NCI-H2107 (cell line): ENCODE measurements at places on chromosomes 5 and 9.

DNA sequence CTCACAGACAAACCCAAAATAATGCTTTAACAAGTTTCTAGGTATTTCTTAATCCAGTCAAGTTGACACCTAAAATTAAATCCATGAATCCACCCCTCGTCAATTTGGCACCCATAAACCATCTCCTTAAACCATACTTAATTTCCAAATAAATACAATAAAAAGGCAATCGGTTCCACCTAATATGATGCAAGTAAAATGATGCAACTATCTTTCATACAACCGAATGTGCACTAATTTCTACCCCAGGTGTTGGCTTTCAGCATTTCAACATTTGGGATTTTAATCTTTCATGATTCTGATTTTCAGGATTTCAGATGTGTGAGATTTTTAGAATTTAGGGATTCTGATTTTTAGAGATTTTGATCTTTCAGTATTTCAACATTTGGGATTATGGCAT, 17.3 kb downstream of the PRKAA1 start:
- DNase-seq: no peak

GRCh38 chr5:132749506-132749905, 2.3 kb downstream of the CCNI2 start:
- DNase-seq: no peak

- DNase-seq: no peak
Observed at GRCh38 chr9:87263291-87263690, 234.4 kb upstream of the DAPK1 start.

DNA sequence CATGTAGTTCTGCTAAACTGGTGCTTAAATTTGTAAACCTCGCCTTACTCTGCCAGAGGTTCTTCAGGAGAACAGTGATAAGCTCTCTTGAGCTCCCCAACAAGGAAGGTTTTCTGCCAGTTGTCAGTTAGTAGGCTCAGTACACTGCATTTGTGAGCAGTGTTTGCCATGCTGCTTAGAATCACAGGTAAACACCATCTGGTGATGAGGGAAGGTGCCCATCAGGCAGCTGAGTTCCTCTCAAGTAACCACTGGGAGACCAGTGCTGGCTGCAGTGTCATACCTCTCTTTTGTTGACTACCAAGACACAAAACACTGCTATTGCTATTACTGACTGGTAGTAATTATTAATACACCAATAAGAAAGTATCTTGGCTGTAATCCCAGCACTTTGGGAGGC, 186.2 kb upstream of the OTULINL start:
- DNase-seq: no peak

DNA sequence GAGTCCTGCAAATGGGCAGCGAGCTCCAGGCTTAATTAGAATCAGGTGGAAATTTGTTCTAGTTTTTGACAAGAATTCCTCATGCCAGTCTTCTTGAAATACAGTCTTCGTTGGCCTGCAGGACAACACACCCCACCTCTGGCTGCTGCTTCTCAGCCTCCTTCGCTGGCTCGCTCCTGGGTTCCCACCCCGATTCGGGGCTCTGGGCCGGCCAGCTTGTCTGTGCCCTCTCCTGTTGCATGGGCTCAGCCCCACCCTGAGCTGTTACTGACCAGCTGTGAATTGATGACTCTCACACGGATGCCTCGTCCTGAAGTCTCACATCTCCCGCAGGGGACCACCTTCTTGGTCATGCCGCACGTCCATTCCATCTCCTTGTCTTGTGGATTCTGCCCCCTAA, 21.0 kb downstream of the PSD2 start:
- no peak for DNase-seq

- no peak for DNase-seq
Observed at GRCh38 chr9:122127396-122127798, 32.2 kb downstream of the NDUFA8 start.

DNA sequence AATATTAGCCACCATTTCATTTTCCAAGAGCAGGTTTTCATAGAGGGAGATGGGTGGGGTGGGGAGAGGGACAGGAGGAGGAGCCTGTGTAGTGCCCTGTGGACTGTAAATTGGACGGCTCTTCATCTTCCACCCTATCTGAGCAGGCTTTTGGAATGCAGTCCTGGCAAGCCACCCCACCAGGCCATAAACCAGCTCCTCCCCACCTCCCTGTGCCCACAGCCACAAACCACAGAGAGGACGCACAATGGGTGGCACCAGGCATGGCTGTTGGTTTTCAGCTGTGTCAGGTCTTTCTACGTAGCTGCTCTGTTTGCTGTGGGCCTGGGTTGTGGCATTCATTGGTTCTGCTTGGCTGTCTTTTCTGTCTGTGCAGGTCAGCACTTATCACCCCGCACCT, 58.0 kb downstream of the PLAC8L1 start:
- DNase-seq: no peak

- DNase-seq: no peak
Observed at GRCh38 chr5:140986117-140986521, 19.8 kb downstream of the PCDHAC2 start.

GRCh38 chr9:72041775-72042194, 18.6 kb downstream of the C9orf57 start:
- DNase-seq: no peak

- DNase-seq: no peak
Observed at GRCh38 chr9:133004091-133004998, 25.9 kb downstream of the GFI1B start.

- DNase-seq: no peak
Observed at GRCh38 chr5:180974612-180975315, 13.9 kb upstream of the BTNL3 start.
